HT-29 (cell line): ENCODE measurements at places on chromosomes 7 and 10. TPM values are rescaled to one million over a fixed set of nuclear protein-coding genes. Genes with fewer than 3 reads are reported as not detected.
A peak's percentile ranks its signal among the peaks of the same experiment; 100 is the strongest.

FAM237B gene
- total RNA-seq = not detected in 2 replicates

CPED1 gene
- not detected in 2 replicates for total RNA-seq

- no peak for DNase-seq
Observed at GRCh38 chr7:101165958-101166647, 734 bp upstream of the VGF start.

DNA sequence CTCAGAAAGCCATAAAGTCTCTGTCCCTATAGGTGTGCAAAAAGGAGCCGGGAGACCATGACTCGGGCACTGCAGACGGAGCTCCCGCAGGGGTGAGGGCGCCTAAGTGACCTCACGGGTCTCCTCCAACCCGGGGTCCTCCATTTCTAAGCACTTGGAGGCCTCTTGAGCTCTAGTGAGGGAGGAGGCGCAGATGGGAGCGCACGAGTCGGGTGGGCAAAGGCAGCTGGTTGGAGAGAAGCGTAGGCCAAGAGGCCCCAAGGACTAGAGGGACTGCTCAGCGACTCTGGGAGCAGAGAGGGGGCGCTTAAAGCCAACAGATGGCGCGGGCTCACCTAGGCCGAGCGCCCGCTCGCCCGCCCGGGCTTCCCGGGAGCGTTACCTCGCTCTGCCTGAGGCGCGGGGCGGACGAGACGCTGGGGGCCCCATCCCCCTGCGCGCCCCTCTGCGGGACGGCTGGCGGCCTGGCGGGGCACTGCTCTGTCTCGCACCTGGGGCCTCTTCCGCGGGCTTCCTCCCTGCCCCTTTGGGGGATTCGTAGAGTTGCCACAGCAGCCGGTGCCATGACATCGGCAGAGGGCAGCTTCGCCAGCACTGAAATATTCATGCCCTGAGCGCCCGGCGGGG, 523 bp upstream of the CDH23 start:
- peak; percentile 50 for DNase-seq

GRCh38 chr7:117375380-117375779, 51.9 kb downstream of the ASZ1 start:
- no peak for DNase-seq

DNA sequence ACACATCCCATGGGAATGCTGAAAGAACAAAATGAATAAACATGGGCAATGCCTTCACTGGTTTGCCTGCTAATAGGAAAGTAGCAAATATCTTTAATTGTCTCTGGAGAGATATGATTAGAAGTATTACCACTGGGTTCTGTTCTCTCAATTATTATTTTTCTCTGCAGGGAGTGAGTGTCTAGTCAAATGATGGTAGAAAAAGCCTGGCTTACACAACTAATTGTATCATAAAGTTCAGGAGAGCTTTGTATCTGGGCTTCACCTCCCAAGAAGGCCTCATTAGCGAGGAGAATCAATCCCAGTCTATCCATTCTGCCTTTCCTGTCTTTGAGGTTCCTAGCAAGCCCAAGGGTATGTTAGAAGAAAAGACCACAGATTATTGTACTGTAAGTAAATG, at the start of gene OR2A14:
TSS of gene OR2A14 (plus strand) at position 301 of the 400 bp plus-strand sequence. CDS start 5,937 bp downstream, outside the sequence.
- DNase-seq = no peak
